Activated CD4-positive, alpha-beta T cell treated with anti-CD3 and anti-CD28 coated beads, Interleukin-2, amount 50 U/mL, for 24 hours (primary cell): ENCODE measurements at places on chromosomes 12 and 14.
A peak's percentile ranks its signal among the peaks of the same experiment; 100 is the strongest.

GRCh38 chr12:127268706-127269425 is 998.1 kb upstream of the TMEM132C start:
- no peak for DNase-seq

GRCh38 chr14:26872515-26873361 is 274.9 kb upstream of the NOVA1 start:
- DNase-seq = no peak

GRCh38 chr14:102215071-102215470 is 75.4 kb downstream of the WDR20 start:
- no peak for DNase-seq

GRCh38 chr12:104975587-104976343 is 10.4 kb upstream of the NOPCHAP1 start:
- no peak for DNase-seq

- DNase-seq = peak; percentile 68
Observed at GRCh38 chr14:88792473-88793258, at the start of gene EML5. EML5 (minus strand) TSS chr14:88792953; CDS start chr14:88792503, 450 bp downstream.

DNA sequence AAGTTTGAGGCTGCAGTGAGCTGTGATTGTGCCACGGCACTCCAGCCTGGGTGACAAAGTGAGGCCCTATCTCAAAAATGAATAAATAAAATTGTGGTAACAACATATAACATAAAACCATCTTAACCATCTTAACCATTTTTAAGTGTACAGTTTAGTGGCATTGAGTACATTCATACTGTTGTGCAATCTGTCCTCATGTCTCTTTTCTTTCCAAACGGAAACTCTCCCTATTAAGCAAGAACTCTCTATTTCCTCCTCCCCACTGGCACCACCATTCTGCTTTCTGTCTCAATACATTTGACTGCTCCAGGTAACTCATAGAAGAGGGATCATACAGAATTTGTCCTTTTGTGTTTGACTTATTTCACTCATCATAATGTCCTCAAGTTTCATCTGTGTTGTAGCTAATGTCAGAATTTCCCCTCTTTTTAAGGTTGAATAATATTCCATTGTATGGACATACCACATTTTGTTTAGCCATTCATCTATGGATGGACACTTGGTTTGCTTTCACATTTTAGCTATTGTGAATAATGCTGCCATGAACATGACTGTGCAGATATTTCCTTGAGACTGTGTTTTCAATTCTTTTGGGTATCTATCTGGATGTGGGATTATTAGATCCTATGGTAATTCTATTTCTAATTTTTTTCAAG is 4.4 kb upstream of the MARK3 start:
- DNase-seq = no peak

DNA sequence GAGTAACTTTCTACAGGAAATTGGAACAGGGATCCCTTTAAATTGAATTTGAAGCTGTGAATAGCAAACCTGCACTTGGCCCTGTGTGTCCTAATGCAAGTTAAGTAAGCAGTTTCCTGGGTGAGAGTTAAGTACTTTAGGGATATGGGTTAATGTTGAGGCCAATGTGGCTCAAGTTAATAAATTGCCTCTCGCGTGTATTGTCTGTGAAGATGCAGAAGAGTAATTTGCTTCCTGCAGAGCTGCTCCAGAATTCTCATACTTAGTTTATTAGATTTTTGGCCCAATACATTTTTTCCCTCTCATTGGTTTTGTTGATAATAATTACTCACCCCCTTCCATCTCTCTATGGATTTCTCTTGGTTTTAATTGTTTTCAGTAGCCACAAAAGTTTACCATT is 86.5 kb downstream of the SLC25A47 start:
- no peak for DNase-seq

DNA sequence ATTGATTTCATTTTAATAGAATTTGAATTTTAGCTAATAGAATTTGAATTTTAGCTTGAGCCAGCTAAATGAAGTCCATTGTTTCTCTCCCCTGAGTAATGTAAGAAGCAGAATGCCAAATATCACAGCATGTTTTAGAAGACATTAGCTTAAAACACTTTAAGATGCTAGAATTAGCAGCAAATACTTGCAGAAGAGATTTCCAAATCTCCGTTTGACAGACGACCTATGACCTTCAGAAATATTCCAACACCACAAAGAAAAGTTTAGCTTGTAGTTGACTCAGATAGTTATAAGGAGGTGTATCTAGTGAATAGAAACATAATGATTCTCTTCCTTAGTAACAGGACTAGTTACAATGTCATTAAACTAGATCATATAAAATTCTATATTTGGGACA is 51.7 kb upstream of the MYF6 start:
- DNase-seq = no peak

DNA sequence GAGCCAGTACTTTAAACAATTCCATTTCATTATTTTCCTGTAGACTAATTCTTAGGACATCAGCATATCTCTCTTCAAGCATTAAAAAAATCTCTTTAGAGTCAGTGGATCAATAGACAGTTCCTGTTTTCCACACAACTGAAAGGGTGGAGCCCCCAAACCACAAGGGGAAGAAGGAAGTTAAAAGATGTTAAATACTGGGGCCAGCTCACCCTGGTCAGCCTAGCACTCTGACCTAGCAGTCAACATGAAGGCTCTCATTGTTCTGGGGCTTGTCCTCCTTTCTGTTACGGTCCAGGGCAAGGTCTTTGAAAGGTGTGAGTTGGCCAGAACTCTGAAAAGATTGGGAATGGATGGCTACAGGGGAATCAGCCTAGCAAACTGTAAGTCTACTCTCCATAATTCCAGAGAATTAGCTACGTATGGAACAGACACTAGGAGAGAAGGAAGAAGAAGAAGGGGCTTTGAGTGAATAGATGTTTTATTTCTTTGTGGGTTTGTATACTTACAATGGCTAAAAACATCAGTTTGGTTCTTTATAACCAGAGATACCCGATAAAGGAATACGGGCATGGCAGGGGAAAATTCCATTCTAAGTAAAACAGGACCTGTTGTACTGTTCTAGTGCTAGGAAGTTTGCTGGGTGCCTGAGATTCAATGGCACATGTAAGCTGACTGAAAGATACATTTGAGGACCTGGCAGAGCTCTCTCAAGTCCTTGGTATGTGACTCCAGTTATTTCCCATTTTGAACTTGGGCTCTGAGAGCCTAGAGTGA is at the start of gene LYZ:
Gene LYZ (plus strand): TSS at position 220 of the 777 bp plus-strand sequence. CDS start 28 bp downstream, at position 248.
- no peak for DNase-seq

GRCh38 chr12:100141998-100142850 is 450 bp downstream of the BLTP3B start:
- peak; percentile 23 for DNase-seq

DNA sequence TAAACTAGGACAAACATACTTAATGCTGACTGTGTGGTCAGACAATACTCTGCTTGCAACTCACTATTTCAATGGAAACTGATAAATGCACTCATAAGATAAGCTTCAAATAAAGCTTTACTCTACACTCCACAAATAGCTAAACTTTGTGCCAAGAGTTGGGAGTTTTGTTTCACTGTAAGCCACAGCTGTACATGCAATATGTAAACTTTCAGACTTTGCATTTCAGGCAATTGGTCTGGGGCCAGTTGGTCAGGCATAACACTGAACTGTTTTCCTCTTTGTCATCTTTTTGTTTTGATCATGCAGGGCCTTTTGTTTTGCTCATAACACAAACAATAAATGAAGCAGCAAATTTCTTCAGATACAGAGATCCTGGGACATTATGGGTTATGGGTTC is 426.2 kb downstream of the IPO8 start:
- DNase-seq = no peak
